Coronary artery (tissue), 2 donors: ENCODE measurements at places on chromosomes 11 and 22.
A peak's percentile ranks its signal among the peaks of the same experiment; 100 is the strongest.

- no peak for DNase-seq
Observed at GRCh38 chr11:4865855-4866254, 15.8 kb upstream of the OR51T1 start.

DNA sequence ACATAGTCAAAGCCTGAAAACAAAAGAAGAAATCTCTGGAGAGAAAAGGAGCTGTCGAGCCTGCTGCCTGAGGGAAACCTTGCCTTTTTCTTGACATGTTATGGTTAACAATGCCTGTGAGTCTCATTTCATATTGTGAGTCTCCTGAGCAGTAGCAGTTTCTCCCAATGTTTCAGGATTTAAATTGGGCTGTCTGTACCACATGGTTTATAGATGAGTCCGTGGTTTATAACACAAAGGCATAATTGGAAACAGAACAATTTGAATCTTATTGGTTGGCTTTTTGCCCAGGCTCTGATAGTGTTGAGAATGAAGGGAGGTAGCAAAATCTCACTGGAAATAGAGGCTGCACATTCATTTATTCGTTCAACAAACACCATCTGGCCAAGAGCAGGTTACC is 540.9 kb downstream of the RAB38 start:
- DNase-seq: no peak

DNA sequence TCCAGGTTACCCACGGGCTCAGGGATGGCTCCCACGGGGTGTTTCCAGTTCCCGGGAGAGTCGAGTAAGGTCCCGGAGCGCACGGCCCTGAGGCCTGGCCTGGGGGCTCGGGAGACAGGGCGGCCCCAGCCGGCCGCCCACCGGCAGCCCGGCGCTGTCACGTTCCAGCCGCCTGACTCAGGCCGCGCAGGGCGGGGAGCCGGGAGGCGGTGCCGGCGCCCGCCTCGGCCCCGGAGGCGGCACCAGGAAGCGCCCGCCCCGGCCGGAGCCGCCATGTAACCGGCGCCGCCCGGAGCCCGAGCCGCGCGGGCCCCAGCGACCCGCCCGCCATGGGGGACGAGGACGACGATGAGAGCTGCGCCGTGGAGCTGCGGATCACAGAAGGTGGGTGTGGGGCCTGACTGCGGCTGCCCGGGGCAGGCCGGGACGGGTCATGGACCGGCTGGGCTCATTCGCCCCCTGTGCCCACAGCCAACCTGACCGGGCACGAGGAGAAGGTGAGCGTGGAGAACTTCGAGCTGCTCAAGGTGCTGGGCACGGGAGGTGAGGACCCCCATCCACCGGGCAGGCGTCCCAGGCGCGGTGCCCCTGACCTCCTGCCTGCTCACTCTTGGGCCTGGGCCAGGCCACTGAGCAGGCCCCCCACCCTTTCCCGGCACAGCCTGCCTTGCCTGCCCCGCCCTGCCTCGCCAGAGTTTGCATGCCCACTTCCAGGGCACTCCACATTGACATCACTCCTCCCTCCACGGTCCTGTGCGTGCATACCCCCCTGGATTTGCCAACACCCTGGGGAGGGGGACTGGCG is at the start of gene RPS6KA4:
Gene RPS6KA4 (plus strand): TSS at position 256 of the 805 bp plus-strand sequence. CDS start 74 bp downstream, at position 330.
- peak; percentile 83 for DNase-seq

- DNase-seq: peak; percentile 38
Observed at GRCh38 chr22:48886604-48887393, 940.9 kb downstream of the BRD1 start.

DNA sequence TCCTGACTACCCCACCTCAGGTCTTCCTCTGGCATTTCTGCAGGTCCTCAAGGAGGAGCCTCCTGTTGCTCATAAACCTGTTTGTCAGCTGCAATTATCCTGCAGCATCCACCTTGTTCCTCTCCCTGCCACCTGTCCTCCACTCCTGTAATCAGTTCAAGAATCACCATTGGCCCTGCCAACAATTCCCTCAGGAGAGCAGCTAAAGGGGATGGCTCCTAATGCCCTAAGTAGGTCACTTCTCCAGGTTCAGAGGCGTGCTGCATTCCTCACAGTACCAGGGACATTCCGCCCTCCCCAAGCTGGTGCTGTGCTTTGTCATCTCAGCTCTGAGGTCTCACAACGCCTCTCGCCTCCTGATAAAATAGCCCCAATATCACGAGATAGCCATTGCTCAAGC is 2.1 kb downstream of the CLDN25 start:
- DNase-seq: no peak

GRCh38 chr22:49241174-49241851 is 586.4 kb downstream of the BRD1 start:
- DNase-seq: peak; percentile 52

DNA sequence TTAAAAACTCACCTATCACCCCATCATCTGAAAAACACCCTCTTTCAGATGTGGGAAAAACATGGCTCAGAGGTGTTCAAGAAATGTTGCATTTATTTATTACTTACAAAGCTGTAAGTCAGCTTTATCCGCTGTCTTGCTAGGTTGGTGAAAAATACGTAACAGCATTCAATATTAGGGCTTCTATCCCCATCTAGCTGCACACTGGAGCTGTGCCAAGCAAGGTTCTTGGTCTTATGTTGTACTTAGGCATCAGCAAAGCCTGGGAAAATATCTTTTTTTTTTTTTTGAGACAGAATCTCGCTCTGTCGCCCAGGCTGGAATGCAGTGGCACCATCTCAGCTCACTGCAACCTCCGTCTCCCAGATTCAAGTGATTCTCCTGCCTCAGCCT is 7.5 kb downstream of the SERPING1 start:
- no peak for DNase-seq

- DNase-seq: no peak
Observed at GRCh38 chr22:37167176-37167980, 17.7 kb upstream of the IL2RB start.

GRCh38 chr22:36224245-36224644 is 15.1 kb downstream of the APOL2 start:
- peak; percentile 41 for DNase-seq

GRCh38 chr22:37604875-37605274 is 3.8 kb upstream of the GGA1 start:
- DNase-seq: no peak

- DNase-seq: no peak
Observed at GRCh38 chr11:116082256-116082655, 578.0 kb upstream of the CADM1 start.

DNA sequence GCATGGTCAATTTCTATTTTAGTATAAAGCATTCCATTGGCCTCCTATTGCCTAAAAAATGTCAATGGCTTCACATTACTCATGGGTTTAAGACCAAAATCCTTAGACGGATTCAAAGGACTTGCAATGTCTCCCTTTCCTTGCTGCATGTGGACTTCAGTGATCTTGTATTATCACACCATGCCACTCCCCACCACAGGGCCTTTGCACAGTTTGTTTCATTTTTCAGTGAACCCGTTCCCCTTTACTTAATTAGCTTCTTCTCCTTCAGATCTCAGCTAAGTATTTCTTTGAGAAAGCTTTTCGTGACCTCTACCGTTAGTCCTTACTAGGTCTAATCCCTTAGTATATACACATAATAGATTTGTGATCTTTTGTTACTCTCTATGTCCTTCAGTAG is 269.7 kb downstream of the FAM76B start:
- no peak for DNase-seq

DNA sequence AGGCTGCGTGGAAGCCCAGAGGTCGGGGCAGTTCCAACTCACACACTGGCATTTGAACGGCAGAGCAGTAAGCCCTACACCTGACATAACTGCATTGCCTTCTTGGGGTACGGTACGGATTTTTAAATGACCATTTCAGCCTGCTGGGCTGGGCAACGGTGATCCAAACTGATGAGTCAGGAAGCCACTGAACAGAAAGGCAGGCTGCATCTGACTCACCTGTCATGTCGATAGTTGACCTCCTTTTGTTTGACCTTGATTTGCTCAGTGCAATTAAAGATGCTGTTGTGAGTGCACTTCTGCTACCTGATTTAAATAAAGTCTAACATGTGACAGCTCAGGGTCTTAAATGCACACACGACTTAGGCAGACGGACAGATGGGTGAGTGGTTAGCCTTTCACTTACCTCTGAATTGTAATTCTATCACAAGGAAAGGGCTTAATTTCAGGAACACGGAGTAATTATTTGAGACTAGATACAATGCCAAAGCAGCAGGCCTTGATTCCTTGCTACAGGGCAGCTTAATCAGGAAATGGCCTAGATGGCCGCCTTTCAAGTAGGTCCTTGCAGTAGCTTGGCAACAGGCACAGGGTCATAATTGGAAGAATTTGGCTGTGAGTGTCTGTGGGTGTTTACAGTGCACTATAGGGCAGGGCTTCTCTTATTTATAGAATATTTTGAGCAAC is 52.2 kb downstream of the BMAL1 start:
- no peak for DNase-seq

DNA sequence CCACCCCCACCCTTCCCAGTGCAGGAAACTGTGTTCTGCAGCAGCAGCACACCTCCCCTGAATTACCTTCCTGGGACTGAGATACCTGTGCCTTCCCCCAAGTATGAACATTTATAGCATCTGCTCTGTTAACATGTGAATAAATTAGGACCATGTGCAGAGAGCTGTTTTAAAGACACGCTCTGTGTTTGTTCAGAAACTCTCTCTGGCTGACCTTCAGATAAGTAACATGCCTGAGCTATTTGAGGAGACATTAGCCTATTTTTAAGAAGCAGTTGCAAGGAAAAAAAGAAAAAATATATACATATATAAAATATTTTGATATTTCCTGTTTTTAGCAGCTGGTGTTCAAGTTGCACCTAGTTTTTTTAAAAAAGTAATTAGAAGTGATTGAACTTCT is 5.4 kb downstream of the NAV2 start:
- DNase-seq: no peak

- no peak for DNase-seq
Observed at GRCh38 chr22:21659864-21660525, 5.8 kb upstream of the PPIL2 start.

- DNase-seq: no peak
Observed at GRCh38 chr22:41445129-41446056, 1.2 kb downstream of the TOB2 start.

DNA sequence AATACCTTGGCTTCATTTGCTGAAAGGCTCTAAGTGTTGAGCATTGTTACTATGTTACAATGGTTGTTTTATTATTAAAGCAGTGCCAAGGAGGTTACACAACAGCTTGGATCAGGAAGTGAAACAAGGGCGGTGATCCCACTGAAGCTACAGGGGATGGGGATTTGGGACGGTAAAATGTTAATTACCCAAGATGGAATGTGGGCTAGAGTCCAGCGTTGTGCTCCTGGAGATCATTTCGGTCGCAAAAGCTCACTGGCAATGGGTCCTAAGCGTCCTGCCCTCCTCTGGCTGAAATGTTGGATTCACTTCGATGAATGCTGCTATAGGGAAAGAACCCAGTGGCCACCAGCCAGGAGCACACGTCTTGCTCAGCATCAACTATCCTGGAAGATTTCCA is 48.3 kb downstream of the FAM83F start:
- DNase-seq: peak; percentile 75

DNA sequence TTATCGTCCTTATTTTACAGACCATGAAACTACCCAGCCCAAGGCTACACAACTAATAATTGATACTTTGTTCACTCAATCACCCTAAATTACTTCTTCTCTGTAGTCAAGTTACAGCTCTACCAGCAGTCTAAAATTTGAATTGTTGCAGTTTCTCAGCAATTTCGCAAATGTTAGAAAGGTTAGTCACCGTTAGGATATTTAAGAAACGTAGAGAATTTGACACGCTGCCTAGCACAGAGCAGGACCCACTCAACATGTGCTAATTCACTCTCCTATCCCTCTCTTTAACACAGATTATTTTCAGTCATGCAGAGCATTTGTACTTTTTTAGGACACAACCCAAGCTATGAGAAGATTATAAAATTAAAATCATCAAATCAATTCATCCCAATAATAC is 771.1 kb upstream of the LUZP2 start:
- DNase-seq: no peak

- DNase-seq: peak; percentile 41
Observed at GRCh38 chr11:134585666-134586610, 173.9 kb upstream of the B3GAT1 start.

DNA sequence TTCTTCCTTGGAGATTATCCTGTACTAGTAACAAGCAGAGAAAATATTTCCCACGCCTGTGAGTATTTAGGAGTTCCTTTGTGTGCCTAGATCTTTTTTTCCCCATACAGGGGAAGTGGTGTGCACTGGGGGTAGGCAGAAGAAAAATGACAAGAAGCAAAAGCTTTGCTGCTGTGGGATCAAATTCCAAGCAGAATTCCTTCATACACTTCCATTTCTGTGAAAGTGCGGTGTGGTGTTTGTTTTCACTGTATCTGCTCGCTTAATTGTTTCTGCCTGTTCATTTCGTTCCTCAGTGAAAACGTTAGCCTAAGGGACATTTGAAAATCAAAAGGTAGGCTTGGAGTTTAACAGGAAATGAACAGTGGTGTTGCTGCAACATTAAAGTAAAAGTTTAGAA is 47.9 kb downstream of the BLID start:
- DNase-seq: no peak

- DNase-seq: no peak
Observed at GRCh38 chr11:78982473-78982872, 407.8 kb upstream of the NARS2 start.

DNA sequence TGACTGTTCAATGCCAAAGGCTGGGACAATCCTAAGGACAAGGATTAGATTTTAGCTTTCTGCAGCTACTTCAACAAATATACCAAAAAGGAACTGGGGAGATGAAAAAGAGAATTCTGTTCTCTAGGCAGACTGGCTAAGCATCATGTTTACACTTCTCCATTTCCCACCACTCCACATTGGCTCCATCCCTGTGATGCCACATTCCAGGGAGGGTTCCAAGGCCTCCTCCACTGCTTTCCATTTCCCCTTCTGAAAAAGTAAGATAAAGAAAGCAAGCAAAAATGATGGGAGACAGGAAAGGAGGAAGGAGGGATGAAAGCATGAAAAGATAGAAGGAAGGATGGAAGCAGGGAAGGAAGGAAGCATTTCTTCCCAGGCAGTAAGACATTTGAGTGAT is 315.8 kb downstream of the BLID start:
- DNase-seq: no peak

DNA sequence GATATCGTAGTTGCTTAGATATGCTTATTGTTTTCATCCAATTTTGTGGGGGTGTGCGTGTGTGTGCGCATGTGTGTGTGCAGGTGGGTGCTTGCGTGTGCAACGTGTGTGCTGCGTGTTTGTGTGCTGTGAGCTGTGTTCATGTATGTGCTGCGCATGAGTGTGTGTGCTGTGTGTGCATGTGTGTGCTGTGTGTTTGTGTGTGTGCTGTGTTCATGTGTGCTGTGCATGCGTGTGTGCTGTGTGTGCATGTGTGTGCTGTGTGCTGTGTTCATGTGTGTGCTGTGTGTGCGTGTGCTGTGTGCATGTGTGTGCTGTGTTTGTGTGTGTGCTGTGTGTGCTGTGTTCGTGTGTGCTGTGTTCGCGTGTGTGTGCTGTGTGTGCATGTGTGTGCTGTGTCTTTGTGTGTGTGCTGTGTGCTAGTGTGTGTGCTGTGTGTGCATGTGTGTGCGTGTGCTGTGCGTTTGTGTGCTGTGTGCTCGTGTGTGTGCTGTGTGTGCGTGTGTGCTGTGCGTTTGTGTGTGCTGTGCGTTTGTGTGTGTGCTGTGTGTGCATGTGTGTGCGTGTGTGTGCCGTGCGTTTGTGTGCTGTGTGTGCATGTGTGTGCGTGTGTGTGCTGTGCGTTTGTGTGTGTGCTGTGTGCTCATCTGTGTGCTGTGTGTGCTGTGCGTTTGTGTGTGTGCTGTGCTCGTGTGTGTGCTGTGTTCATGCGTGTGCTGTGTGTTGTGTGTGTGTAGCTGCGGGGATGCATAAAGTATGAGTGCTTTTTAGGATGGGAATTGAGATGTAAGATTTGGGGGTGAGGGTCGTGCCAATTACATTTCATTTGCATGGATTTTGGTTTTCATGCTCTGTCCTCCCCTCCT is 7.6 kb downstream of the IGF2 start:
- no peak for DNase-seq
